ENCODE measurements at places on chromosomes 16 and 17.

GRCh38 chr17:42519546-42520491 lies 16.2 kb upstream of the NAGLU start:
- DNase-seq = peak; percentile 99

DNA sequence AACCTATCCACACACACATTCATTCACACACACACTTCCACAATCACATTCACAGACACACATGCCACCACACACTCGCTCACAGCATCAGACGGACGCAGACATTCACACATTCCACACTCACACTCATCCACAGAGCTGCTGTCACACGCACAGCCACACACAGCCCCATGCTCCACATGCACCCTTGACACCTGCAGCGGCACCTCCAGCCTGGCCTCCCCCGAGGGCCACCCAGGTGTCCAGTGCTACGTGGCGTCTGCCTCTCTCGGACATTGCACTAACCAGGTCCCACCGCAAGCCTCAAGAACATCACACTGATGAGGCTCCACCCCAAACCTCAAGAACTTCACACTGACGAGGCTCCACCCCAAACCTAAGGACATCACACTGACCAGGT lies 155.2 kb downstream of the RBFOX3 start:
- DNase-seq = no peak

GRCh38 chr17:57354673-57355072 lies 98.3 kb downstream of the MSI2 start:
- no peak for DNase-seq

DNA sequence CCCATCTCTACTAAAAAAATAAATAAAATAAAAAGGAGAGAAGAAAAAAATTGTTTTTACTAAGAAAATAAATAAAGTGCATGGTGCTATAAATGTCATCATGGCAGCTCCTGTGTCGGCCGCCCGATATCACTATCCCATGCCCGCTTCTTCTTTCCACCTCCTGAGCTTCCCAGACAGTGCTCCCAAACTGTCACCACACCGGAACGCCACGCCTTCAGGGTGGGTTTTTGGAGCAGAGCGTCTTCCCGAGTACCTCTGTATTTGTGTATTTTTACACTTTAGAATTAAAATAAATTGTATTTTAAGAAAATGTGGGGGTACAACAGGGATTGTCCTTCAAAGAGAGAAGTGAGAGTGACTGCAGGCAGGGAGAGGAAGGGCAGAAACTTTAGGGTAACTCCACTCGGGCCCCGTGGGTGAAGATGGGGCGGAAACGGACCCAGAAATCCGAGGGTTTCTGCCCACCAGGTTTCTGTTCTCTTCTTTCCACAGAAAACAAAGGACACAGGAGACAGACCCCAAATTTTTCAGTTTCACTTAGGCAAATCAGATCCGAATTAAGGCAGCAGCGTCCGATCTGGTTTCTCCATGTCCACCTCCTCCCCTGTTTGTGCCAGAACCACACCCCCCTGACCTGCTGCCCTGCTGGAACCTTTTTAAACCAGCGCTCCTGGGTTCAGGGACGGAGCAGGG lies 3.6 kb upstream of the ITGAX start:
- no peak for DNase-seq

DNA sequence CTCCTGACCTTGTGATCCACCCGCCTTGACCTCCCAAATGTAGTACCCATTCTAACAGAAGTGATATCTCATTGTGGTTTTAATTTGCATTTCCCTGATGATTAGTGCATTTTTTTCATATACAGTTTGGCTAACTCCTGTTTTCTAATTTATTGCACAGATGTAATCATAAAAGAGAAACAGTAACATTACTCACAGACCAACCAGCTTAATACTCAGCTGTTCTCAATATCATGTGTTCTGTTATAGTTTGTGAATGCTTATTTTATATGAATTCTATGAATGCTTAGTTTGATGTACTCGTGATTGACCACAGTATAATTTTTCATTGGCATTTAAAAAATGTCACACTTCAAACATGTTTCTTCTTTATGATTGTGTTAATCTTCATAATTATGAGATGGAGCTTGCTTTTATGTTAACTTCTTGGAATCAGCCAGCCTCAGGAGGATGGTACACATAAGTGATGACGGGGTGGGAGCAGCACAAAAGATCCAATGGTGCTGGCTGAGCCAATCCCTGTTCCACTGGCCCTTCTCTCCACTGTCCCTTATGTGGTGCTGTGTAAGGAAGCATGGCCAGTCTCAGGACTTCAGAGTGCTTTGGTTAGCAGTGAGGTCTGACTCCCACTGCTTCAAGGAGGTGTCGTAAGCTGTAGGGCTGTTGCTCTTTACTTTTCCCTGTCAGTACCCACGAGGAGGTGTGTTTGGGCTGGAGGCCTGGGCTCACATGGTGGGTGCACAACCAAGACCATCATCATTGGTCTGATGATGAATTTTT lies 191.0 kb downstream of the SPECC1 start:
- DNase-seq = no peak

DNA sequence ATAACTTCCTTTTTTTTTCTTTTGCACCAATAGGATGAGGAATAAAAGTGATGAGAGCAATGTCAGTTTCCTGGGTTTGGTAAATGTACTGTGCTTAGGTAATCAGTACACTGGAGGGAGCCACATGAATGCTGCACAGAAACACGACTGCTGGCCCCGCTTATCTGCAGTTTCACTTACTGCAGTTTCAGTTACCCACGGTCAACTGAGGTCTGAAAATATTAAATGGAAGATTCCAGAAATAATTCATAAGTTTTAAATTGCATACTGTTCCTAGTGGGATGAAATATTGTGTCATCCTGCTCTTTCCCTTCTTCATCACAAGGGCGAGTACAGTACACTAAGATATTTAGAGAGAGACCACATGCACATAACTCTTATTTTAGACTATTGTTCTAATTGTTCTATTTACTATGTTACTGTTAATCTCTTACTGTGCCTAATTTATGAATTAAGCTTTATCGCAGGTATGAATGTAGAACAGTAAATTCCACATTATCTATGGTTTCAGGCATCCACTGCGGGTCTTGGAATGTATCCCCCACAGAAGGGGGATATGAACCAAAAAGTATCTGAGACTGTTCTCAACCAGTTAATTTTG lies 6.4 kb upstream of the LGALS3BP start:
- peak; percentile 88 for DNase-seq

GRCh38 chr17:58640202-58640601 lies 51.6 kb downstream of the TEX14 start:
- no peak for DNase-seq

DNA sequence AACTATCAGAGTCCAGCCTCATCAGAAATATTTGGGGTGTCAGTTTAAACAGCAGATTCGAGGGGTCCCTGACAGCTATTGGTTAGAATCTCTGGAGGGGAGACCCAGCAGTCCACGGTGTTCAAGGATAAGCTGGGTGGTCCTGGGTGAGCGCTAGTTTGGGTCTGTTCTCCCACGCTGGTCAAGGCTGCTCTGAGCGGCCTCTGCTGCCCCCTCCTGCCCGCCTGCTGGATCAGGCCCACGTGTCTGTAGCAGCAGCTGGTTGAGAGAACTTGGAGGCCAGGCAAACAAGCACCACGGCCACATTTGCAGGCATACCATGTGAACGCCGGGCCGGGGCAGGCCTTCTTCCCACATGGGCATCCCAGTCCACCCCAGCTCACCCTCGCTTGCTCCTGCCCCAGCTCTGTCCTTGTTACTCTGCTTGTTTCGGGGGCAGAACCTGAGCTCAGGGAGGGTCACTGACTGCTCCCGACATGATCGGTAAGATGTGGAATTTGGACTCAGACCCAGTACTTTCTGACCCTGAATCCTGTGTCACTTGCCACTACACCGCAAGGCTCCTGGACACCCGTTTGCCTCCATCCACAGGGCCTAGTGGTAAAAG lies 7.4 kb downstream of the FOXF1 start:
- DNase-seq = peak; percentile 85

- DNase-seq = no peak
These were observed 4.3 kb downstream of the SPPL2C start for GRCh38 chr17:45848868-45849535.

- no peak for DNase-seq
These were observed 29.9 kb downstream of the SMARCE1 start for GRCh38 chr17:40617678-40618240.

DNA sequence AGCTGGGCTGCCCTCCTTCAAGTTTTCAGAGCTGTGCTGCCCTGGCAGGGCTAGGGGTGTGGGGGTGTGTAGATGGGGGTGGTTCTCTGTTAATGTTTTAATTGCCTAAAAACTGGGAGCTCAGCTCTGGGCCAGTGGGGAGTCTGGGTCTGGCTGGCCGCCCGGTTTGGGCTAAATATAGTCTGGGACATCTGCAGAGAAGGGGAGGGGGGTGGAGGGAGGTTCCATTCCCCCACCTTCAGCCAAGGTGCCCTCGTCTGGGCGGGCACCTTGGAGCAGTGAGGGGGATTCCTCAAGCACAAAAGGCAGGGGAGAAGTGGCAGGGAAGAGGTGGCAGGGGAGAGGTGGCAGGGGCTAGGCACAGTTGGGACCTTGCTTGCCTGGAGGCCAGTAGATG lies 13.0 kb downstream of the RARA start:
- DNase-seq = no peak

GRCh38 chr16:67164599-67165061 lies at the start of gene HSF4:
TSS of gene HSF4 (plus strand) at chr16:67164745. CDS start at chr16:67164812, 67 bp downstream.
- no peak for DNase-seq

DNA sequence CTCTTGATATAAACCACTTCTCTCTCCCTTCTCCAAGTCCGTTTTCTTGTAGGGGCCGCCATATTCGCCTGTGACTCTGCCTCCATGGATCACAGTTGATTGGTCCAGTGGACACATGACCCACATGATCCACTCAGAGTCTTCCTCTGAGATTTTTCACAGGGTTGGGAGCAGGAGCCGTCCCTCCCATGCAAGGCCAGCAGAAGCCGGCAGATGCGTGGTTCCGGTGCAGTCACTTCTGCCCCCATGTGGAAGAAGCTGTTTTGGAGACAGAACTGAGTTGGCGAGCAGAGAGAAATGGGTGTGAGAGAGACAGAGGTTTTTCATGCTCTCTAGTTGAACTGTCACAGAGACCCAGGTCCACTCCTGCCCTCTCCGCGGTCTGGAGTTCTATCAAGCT lies 83.3 kb downstream of the C16orf95 start:
- peak; percentile 82 for DNase-seq

DNA sequence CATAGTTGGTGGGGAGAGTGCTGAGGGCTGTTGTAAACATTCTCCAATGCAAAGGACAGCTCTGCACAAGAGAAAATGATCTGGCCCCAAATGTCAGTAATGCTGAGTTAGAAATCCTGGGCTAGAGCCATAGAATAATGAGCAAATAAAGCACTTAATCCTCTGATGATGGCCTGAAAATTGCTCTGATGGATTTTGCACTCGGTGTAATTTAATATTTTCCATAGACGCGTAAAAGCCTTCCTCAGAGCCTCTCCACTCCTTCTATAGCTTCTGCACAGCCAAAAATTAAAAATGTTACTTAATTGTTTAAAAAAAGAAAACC lies 23.7 kb downstream of the FAM20A start:
- DNase-seq = no peak

- peak; percentile 42 for DNase-seq
These were observed 521 bp downstream of the GGA2 start for GRCh38 chr16:23509782-23510163.

- peak; percentile 11 for DNase-seq
These were observed 18.2 kb upstream of the METTL2A start for GRCh38 chr17:62405451-62405850.

DNA sequence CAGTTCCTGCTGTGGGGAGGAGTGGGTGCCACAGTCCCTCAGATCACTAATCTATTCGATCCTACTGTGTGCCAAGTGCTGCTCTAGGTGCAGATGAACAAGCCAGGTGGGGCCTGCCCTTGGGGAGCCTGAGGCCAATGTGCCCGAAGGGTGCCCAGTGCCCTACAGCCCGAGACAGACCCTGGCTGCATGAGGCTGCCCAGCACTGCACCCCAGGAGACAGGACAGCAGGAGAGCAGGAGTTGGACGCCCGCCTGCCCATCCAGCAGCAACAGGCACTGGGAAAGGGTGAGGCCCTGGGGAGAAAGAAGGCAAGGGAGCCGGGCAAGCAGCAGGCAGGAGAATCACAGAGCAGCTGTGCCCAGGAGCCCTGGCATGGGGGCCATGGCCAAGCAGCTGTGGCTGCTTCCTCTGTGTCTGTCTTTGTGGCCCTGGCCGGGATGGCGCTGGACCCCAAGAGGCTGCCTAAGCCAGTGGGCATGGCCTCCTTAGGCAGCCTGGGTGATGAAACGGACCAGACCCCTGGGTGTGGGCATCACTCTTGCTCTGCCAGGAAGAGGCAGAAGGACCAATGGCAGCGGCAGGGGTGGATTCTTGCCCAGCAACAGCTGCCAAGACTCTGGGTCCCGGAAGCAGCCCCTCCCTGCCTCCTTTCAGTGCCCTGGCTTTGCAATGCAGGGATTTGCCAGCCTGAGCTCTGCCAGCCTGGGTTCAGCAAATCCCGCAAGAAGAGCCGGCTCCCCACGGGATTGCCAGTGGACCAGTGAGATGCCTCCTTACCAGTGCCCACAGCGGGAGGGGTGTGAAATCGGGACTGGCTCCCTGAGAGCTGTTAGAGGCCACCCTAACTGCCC lies 179.6 kb upstream of the TNRC6C start:
- no peak for DNase-seq

DNA sequence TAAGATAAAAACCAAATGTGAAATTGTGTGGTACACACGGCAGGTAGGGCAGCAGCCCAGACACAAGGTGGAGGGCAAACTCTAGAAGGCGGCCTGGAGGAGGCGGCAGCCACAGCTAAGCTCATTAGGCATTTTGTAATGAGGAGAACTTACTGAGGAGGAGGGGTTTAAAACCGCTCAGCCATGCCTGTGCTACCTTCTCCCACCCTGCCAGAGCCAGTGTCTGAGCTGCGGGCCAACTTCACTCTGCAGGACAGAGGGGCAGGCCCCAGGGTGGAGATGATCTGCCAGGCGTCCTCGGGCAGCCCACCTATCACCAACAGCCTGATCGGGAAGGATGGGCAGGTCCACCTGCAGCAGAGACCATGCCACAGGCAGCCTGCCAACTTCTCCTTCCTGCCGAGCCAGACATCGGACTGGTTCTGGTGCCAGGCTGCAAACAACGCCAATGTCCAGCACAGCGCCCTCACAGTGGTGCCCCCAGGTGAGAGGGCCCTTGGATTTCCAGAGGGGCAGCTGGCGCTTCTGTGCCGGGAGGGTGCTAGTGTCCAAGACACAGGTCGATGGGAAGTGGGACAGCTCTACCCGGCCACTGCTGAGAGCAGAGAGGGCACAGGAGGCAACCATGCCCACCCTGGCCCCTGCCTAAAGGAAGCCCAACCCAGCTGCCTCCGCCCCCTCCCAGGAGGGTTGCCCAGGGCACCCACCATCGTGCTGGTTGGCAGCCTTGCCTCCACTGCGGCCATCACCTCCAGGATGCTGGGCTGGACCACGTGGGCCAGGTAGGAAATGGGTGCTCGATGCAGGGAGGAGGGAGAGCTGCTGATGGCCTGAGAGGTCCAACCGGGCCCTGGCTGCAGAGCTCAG lies 4.3 kb upstream of the SYNGR2 start:
- DNase-seq = no peak

GRCh38 chr17:31926100-31926729 lies 10.6 kb upstream of the SUZ12 start:
- no peak for DNase-seq

- no peak for DNase-seq
These were observed 21.4 kb upstream of the NOL11 start for GRCh38 chr17:67696347-67696746.

GRCh38 chr16:89176147-89176690 lies 4.7 kb downstream of the CDH15 start:
- DNase-seq = no peak

All from choroid plexus epithelial cell (primary cell).